ENCODE measurements at places on chromosomes 12 and 14. TPM values are rescaled to one million over a fixed set of nuclear protein-coding genes. Genes with fewer than 3 reads are reported as not detected.

- DNase-seq, result no peak
Measured at GRCh38 chr12:104490186-104490585, 33.4 kb downstream of the CHST11 start.

DNA sequence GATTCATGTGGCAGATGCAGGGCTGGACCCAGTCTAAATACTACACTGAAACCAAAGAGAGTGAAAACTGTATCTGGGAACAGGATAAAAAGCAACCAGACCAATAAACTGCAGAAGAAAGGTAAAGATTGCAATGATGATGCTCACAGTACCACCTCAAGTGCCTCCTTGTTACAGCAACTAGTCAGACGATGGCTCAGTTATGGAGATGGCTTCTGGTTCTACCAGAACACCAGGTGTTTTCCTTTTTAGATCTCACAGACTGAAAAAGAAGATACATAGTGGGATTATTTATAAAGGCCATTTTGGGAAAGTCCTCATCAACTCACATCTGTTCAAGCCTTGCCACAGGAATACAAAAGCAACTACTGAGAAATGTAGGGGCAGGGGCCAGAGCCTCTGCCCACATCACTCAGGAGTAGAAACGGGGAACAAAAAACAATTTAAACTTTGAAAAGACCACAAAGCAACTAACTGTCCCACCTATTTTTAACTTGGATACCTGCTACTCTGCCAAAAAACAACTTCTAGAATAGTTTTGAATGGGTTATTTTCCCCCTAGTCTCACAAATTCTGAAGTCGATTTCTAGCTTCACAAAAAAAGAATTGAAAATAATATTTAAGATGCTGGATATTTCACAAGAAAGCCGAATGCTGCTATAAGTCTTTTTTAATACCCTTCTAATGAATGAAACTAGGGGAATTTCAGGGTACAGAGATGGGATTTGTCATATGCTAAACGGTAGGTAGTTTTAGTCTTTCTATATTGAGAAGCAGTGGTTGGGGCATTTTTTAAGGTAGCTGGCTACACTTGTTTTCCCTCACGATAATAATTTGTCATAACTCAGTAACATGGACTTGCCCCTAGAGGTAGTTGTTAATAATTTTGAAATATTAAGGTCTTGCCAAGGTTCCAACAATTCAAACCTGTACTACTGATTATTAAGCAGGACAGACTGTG lies 197.2 kb upstream of the TMPO start:
- no peak for DNase-seq

- DNase-seq, result no peak
Measured at GRCh38 chr12:96098631-96099030, 63.2 kb upstream of the LTA4H start.

- no peak for DNase-seq
Measured at GRCh38 chr12:69047990-69048389, 115.0 kb upstream of the CPM start.

DNA sequence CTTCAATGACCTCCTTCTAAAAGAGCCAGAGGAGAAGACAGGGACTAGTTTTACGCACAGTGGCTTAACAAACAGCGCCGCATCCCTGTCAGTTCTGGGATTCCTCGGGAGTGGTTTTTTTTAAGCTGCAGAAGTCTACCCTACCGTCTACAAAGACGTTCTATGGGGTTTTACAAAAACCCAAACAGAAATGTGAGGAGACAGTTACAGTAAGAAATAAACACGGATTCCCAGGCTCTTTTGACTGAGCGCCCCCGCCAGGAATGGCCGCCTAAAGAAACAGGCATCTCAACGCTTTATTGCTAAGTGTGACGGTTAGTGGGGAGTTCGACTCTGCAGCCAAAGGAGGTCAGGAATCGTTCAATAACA lies 484 bp downstream of the ALKBH1 start:
- peak; percentile 57 for DNase-seq

- DNase-seq, result peak; percentile 24
Measured at GRCh38 chr14:75361751-75362433, 65.9 kb upstream of the JDP2 start.

- DNase-seq, result no peak
Measured at GRCh38 chr12:28933176-28933575, 215.9 kb upstream of the FAR2 start.

DNA sequence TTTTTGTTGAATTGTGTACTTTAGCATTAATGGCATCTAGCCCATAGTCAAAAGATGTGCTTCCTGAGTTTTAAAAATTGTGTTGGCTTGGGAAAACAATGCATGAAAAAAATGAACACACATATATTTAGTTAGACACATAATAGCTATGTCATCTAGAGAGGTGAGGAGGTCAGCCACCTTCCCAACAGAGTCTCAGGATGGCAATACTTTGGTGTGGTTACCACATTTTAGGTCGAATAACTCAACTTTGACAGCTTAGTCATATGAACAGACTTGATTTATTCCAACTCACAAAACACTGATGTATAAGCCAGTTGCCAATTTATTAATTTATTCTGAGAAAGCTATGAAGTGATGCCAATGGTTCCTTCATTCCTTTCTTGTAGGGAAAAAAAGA lies 114.0 kb downstream of the ETNK1 start:
- peak; percentile 59 for DNase-seq

GRCh38 chr14:89435492-89435891 lies 18.5 kb upstream of the FOXN3 start:
- DNase-seq, result peak; percentile 92

- peak; percentile 33 for DNase-seq
Measured at GRCh38 chr12:54159140-54159539, 29.6 kb downstream of the SMUG1 start.

DNA sequence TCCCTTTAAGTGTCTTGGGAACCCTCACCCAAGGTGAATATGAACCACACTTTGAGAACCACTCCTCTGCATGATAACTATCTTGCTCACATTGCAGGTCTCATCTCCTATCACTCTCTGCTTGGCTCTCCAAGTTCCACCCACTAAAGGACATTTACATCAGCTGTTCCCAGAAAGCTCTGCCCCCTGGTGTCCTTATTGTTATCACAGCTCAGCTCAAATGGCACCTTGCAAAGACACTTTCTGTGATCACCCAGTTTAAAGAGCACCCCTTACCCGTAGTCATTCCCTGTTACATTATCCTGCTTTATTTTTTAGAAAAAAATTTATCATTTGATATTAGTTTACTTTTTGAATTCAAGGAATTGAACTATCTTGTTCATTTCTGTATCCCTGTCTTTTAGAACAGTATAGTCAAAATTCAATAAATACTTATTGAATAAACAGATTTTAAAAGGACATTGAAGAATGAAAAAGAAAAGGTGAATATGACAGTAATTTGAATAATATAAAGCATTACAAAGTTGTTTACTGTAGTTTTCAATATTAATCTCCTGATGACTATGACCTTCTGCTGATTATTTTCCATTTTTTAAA lies 20.5 kb upstream of the GUCY2C start:
- DNase-seq, result peak; percentile 43

- no peak for DNase-seq
Measured at GRCh38 chr12:107602446-107602845, 83.2 kb upstream of the PWP1 start.

DNA sequence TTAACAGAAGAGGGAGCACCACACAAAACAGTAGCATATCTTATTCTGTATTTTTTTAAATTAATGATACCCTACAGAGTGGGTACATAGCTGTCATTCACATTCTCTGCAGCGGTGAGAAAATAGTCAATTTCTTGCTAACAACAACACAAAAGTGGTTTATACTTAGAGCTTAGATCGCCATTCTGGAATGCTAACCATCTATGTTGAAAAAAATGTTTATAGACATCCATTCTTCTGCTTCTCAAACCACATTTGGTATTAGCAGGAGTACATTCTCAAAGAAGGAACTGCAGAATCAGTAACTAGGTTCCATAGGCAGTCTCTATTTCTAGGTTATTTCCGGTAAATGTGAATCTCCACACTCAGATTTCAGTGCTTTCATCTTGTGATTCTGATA lies 185.9 kb downstream of the PPFIA2 start:
- no peak for DNase-seq

DNA sequence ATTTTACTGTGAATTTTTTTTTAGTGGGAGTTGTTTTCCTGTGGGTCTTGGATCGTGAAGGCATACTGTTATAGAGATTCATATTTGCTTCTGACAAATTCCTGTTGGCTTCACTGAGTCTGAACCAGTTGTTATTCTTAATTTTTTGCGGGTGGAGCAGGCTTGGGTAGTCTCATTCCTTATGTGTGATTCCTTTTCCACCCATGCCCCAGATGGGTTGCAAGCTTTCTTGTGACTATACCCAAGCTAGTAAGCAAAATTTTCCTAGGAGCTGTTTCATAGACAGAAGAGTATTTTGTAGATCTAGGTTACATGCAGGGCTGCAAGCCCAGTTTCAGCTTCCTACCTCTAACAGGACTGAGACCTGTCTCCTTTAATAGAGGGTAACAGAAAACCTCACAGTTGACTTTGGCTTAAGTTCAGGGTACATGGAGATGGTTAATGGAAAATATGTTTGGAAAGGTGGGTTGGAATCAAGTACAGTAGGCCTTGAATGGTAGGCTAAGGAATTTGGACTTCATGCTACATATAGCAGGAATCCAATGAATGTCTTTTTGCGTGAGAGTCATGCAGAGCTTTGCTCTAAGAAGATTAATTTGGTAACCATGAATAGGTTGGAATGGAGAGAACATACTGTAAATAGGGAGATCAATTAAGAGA lies 29.0 kb downstream of the TRMT5 start:
- DNase-seq, result no peak

DNA sequence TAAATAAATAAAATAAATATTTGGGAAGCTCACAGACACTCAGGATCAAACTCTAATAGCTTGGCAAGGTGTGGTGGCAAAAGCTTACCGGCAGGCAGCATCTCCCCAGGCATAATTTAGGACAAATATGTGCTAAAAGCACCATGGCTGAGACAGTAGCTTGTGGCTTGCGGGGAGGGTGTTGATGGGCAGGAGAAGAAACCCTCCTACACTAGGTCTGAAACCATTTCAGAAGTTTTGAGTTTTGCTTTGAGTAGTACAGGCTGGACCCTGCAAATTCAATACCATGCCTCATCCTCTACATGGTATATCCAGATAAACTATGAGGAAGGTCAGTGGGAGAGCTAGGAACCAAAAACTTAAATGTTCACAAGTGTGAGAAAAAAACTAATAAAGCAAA lies 33.1 kb downstream of the MAP3K9 start:
- DNase-seq, result no peak

DNA sequence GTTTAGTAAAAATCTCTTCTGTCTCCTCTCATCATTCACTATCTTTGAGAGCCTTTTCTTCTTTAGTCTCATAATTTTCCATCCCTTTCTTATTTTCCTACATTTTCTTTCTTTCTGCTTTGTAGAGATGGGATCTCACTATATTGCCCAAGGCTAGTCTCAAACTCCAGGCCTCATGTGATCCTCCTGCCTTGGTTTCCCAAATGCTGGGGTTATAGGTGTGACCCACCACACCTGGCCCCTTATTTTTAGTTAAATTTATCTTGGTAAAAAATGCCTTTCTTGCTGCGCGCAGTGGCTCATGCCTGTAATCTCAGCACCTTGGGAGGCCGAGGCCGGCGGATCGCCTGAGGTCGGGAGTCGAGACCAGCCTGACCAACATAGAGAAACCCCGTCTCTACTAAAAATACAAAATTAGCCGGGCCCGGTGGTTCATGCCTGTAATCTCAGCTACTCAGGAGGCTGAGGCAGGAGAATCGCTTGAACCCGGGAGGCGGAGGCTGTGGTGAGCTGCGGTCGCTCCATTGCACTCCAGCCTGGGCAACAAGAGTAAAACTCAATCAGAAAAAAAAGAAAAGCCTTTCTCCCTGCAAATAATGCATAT lies 996 bp downstream of the SLC2A3 start:
- no peak for DNase-seq

DNA sequence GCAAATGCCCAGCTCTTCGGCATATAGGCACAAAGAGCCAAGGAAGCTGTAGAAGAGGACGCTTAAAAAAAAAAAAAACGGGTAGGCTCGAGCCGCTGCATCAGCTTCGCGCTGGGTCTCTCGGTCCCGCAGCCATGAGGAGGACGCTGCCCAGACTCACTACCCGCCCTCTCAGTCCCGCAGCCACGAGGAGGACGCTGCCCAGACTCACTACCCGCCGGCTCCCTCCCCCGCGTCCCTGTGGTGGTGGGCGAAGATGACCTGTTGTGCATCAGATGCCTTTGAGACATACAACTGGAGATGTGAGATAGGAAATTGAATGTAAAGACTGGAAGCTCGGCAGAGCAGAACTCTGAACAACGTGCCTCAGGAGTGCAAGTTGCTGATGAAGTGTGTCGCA lies 11.4 kb upstream of the SPSB2 start:
- no peak for DNase-seq

- no peak for DNase-seq
Measured at GRCh38 chr12:132608231-132609171, 1.9 kb downstream of the LRCOL1 start.

DNA sequence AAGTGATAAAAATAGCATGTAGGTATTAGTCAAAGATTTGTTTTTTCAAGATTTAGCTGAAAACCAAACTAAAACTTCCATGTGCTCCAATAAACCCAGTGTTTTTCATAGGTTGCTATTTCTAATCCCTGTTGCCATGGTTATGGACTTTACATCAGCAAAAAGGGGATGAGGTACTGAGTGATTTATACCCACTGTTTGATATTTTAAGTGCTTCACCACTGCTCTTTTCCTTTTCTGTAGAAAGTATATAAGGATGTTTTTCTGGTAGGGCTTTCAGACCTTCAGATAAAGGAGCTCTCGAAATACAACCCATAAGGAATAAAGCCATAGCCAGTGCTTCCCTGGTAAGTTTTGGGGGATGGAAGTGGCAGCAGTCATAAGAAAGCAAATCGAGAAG lies at the start of gene OTOGL:
Gene OTOGL, plus strand, starts transcription at position 279 of the 400 bp plus-strand sequence. CDS start 109,895 bp downstream, outside the sequence.
- DNase-seq, result no peak

DNA sequence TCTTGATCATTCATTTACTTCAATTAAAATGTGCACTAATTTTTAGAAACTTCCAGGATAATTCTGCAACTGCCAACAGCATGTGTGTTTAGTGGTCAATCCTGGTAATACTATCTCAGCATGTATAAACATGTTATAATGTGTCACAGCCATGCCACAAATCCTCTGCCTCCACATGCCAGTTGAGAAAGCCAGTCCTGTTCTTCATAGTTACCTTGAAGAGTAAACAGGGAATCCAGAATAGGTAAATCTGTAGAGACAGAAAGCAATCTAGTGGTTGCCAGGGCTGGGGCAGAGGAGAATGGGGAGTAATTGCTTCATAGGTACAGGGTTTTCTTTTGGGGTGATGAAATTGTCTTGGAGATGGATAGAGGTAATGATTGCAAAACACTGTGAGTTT lies 85.9 kb downstream of the ARMH4 start:
- no peak for DNase-seq

TESPA1 gene
- total RNA-seq, result not detected

GALNT4 gene
- 2.6 TPM for total RNA-seq

DACT1 gene
- total RNA-seq, result 9.7 TPM

SLCO1B3 gene
- not detected for total RNA-seq

ADAM21 gene
- total RNA-seq, result 0.67 TPM

TBC1D30 gene
- total RNA-seq, result 0.35 TPM

TSPAN19 gene
- total RNA-seq, result not detected

RCOR1 gene
- 17.1 TPM for total RNA-seq

MFAP5 gene
- 136 TPM for total RNA-seq

NPFF gene
- total RNA-seq, result not detected
